ENCODE measurements at places on chromosomes 13 and 19.
A peak's percentile ranks its signal among the peaks of the same experiment; 100 is the strongest.

DNA sequence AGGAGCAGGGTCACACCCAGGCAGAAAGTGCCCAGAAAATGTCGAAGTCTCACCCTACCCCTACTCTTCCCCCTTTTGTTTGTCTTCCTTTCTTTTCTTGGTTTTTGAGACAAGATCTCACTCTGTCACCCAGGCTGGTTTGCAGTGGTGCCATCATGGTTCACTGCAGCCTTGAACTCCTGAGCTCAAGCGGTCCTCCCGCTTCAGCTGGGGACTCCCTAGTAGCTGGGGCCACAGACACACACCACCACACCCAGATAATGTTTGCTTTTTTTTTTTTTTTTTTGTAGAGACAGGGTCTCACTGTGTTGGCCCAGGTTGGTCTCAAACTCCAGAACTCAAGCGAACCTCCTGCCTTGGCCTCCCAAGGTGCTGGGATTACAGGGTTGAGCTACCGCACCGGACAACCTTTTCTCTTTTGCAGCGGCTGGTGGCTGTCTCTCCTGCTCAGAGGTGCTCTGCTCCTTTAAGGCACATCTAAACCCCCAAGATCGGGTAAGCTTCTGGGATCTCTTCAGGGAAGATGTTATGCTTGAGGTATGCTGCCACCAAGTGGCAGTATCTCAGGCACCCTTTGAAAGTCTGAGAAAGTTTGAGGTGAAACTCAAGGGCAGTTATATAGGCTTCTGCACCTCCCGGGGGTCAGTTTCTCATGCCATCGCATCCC lies 22.4 kb upstream of the EBI3 start:
- peak; percentile 64 for DNase-seq

- no peak for DNase-seq
Measured at GRCh38 chr13:73482556-73482955, 423.8 kb downstream of the KLF5 start.

GRCh38 chr13:104648291-104648690 lies 1582.1 kb upstream of the SLC10A2 start:
- no peak for DNase-seq

GRCh38 chr19:32427536-32427935 lies 22.0 kb downstream of the DPY19L3 start:
- no peak for DNase-seq

DNA sequence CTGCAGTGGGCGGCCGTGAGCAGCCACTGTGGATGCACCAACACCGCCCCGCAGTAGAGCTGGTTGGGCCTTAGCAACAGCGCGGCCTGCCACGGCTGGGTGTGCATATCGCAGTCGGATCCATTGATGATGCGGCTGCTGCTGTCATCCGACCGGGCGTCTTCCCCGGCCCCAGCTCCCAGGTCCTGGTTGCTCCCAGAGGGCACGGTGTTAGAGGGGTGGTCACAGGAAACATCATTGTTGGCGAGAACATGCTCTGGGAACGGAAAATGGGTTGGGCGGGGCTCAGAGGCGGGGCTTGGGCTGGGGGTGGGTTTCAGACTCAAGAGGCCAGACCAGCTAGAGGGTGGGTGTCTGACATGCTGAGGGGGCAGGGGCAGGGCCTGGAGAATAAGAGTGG lies 3.0 kb downstream of the KLK5 start:
- DNase-seq = no peak

- no peak for DNase-seq
Measured at GRCh38 chr19:6116749-6117430, 6.6 kb upstream of the RFX2 start.

- DNase-seq = no peak
Measured at GRCh38 chr13:28440774-28441504, 54.0 kb downstream of the FLT1 start.

DNA sequence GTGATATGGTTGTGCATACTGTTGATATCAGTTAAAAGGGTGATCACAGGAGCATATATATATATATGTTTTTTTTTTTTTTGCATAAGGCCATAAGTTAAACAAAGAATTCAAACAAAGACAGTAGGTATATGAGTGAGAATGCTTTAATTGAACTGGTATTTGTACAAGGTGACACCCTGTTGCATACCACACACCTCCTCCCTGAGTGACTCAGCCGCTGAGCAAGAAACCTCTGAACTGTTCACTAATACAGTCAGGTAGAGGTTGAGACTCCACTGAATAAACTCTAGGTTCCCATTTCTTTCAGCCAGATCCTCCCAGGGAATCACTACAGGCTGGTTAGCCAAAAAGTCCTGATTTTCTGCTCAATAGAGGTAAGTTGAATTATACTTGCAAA lies at the start of gene SCEL:
TSS of gene SCEL (plus strand) at position 259 of the 400 bp plus-strand sequence. CDS start 20,170 bp downstream, outside the sequence.
- no peak for DNase-seq

DNA sequence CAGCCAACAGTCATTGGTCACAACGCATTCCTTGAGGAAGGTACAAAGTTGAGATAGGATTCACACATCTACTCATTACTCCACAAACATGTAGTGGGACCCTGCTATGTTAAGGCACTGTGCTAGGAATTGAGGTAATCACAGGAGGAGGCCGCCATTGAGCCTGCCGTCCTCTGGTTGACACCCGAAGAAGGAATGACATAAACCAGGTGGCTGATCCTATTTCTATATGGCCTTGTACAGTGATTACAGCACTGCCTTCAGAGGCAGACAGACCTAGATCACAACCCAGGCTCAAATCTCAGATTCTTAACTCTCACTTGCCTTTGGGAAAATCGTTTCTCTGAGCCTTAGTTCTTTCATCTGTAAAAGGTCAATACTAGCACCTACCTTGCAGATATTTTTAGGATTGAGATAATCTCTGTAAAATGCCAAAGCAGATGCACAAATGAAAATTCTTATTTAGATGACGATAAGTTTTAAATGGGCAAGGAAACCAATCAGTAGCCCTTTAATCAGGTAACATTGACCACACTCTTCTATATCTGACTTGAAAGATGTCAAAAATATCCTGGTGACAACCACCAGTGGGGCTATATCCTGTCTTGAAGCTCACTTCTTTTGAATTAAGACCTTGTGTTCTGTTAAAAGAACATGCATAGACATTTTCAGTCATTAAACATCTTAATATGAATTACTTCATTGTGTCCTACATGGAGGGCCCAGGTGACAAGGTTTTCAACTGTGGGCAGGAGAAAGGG lies 251.6 kb downstream of the KCTD12 start:
- DNase-seq = no peak

DNA sequence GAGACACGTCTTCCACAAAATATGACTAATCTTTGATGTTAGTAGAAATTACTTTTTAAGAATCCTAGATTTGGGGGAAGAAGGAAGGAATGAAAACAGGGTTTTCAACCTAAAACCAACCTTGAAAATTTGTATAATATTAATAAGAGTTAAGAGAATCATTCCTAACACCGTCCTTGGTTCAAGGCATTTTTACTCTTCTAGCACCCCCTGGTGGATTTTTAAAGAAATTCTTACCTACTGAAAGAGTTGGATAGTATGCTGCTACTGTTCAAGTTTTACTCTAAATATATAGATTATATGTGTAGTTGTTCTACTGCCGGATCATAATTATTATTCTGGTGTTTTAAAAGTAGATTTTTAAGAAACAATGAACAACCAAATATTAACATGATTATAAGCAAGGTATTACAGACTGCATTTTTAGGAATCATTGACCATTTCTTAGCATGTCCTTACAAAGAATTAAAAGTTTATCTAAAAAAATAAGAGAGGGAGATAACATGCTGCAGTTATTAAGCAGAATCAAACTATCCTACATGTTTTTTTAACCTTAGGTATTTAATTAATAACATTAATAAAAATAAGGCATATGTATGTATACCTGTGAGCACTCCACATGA lies 7.4 kb upstream of the SLITRK6 start:
- peak; percentile 17 for DNase-seq

Measured in foreskin fibroblast (primary cell).